HS-27A (cell line): ENCODE measurements at places on chromosomes 13 and 19.

GRCh38 chr19:42488783-42489521 lies 39.3 kb downstream of the CEACAM1 start:
- no peak for DNase-seq

- no peak for DNase-seq
These were observed 48.5 kb downstream of the TDRD12 start for GRCh38 chr19:32767951-32768679.

GRCh38 chr13:97727991-97728390 lies 225.5 kb upstream of the IPO5 start:
- DNase-seq: no peak

DNA sequence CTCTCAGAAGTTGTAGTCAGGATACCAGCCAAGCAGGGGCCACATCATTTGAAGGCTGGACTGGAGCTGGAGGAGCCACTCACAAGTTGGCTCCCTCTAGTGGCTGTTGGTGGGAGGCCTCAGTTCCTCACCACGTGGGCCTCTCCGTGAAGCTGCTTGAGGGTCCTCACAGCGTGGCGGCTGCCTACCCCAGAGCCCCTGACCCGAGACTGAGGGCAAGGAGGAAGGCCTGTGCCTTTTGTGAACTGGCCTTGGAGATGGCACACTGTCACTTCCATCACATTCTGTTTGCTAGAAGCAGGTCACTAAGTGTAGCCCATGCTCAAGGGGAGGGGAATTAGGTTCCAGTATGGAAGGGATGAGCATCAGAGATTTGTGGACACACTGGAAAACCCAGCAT lies 14.6 kb downstream of the GNA11 start:
- DNase-seq: no peak

GRCh38 chr19:16319481-16319880 lies 5.1 kb upstream of the KLF2 start:
- no peak for DNase-seq
